ENCODE measurements at places on chromosomes 2 and 18.

DNA sequence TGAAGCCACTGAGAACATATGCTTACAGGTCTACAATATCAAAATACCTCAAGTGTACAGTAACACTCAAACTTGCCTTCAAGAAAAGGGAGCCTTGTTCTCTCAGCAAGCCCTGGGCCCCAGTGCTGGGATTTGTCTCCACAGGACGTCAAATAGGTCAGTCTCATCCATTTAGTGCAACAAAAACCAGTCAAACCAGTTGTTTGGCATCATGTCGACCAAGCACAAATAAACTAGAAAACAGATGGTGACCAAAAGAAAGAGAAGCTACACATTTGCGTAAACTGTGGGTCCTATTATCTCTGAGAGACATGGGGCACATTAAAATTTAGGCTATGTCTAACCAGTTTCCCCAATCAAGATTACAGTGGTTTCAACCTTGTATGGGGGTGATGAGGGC, 182.6 kb upstream of the PKDCC start:
- no peak for DNase-seq

- no peak for DNase-seq
Measured at GRCh38 chr2:37829202-37829601, 95.9 kb upstream of the RMDN2 start.

DNA sequence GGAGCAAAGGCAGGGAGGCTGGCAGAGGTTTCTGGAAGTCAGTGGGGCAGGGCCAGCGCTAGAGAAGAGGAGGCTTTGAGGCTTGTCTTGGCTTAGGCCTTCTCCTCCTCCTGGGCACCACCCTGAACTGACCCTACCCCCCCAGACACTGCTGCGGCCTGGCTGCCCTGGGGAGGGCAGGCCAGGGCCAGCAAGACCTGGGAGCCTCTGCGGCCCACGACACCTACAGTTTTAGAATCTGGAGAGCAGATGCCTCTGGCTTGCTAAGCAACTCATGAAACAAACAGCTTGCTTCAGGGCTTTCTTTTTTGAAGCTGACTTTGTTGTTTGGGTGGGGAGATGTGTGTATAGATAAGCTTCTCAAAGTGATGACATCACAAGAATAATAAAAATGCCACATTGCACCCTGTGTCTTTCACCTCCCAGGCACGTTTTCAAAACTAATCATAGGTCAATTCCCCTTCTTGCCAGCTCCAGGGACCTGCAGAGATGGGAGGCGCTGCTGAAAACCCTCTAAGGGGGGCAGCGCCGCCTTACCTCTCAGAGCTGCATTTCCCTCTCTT, 46.2 kb upstream of the SMAD7 start:
- DNase-seq: peak; percentile 56

DNA sequence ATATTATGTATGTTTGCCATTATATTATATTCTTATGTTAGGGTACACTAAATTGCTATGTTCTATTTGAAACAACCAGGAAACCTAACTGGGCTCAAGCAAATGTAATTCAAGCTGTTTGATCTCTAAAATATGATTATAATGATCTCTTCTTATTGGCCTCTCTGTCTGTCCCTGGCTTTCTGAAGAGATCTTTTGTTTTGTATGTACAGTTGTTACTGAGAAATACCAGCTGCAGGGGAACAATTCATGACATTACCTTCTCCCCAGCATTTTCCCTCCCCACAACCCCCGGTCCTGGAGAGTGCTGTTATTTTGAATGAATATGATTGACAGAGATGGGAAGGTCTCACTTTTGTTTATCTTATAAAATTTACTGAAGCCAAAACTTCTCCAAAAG, 54.8 kb upstream of the CD28 start:
- DNase-seq: no peak

GRCh38 chr18:78724214-78724914, 255.3 kb upstream of the SALL3 start:
- DNase-seq: no peak

- peak; percentile 73 for DNase-seq
Measured at GRCh38 chr2:96325041-96325883, at the start of gene ITPRIPL1. ITPRIPL1 (plus strand) TSS chr2:96325317; CDS start chr2:96325840, 523 bp downstream.

- no peak for DNase-seq
Measured at GRCh38 chr2:53445383-53446070, 322.1 kb upstream of the CHAC2 start.

DNA sequence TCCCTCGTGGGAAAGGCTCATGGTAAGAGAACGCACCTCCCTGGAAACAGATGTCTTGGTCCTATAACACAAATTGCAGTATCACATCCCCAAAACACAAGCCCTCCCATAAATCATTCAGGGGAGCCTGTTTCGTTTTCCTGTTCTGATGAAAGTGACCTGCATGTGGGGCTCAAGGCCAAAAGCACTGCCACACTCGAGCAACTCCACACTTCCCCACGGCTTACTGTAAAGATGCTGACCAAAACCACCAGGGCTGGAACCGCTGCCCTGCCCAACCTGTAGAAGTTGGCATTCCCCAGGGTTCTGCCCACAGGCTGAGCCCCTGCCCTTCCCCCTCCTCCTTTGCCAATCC, 139.7 kb downstream of the BCL11A start:
- no peak for DNase-seq

- DNase-seq: peak; percentile 10
Measured at GRCh38 chr2:195570329-195570728, 86.7 kb upstream of the SLC39A10 start.

- peak; percentile 61 for DNase-seq
Measured at GRCh38 chr2:227971619-227972230, 100.3 kb downstream of the DAW1 start.

Data from eye (tissue), 1 donor.